AG09309 (cell line): ENCODE measurements at places on chromosomes 5 and 9.

DNA sequence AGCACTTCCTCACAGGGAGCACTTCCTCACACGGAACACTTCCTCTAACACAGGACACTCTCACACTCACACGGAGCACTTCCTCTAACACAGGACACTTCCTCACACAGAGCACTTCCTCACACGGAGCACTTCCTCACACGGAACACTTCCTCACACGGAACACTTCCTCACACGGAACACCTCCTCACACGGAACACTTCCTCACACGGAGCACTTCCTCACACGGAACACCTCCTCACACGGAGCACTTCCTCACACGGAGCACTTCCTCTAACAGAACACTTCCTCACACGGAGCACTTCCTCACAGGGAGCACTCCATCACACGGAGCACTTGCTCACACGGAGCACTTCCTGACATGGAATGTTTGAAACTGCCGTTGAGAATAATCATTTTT is 13.4 kb downstream of the POMT1 start:
- no peak for DNase-seq

GRCh38 chr5:58401701-58402100 is 58.2 kb downstream of the PLK2 start:
- no peak for DNase-seq

DNA sequence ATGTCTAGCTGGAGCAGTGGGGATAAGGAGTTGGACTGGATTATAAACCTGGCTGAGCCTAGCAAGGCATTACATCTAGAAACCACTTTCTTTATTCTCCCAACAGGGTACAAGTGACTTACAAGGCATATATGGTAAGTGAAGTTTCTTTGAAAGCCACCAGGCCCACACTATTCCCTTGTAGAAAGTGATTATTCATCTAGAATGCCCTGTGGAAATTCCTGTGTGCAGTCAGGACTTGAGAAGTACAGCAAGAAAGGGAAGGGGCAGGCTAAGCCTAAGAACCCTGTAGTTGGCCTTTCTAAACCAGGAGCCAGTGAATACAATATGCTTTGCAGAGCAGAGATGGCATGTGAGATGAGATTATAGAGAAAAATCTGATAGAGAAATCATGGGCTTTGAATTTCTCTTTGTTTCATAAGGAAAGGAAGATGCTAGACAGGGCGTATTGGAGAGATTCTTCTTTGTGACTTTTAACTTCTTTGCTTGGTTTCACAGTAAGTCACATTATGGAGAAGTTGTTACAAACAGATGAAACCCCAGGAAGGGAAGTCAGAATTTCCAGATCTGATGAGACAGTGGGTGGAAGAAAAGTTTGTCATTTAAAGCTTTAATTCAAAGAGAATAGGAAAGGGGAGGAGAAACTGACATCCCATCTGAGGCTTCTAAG is 321.7 kb downstream of the NDUFS4 start:
- DNase-seq = no peak

DNA sequence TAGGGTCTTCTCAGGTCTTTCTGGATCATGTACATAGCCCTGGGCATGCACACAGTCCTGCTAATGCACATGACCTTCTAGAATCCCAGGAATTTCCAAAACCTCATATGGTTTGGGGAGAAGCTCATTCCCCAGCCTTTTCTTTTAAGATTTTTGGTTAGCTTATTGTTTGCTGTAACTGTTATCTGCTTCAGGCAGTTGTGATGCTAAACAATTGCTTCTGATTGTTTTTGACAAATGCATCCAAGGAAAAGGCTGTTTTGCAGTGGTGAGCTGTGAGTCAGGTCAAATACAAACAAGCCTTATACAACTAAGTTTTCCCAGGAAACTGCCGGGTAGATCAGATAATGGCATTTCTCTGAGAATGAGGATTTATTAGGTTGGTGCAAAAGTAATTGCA is 32.7 kb downstream of the SMC5 start:
- DNase-seq = no peak

GRCh38 chr5:10478436-10478835 is 36.8 kb downstream of the ROPN1L start:
- DNase-seq = no peak

DNA sequence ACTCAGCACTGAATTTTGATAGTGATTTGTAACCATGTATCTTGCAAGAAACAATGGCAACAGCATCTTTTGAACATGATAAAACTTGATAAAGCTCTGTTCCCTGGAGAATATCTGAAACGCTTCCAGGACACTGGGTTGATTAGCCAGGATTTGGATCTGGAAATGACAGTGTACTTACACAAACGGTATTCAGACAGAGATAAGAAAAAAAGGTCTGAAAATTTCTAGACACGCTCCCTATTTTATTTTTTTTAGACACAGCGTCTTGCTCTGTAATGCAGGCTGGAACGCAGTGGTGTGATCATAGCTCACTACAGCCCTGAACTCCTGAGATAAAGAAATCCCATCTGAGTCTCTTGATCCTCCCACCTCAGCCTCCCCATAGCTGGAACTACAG is 109.0 kb downstream of the GNAQ start:
- DNase-seq = no peak
